ENCODE measurements at places on chromosomes 12 and 14. TPM values are rescaled to one million over a fixed set of nuclear protein-coding genes. Genes with fewer than 3 reads are reported as not detected.

Gene TESPA1
- 84.6 TPM for total RNA-seq

Gene SLC17A8
- total RNA-seq: not detected

Gene SYNE2
- 198 TPM for total RNA-seq

Gene KRT73
- total RNA-seq: 0.45 TPM

Gene KLRC3
- total RNA-seq: 2.1 TPM

Gene WDR89
- total RNA-seq: 21.8 TPM

Gene RABGGTA
- total RNA-seq: 47.7 TPM

Gene POMT2
- 15.0 TPM for total RNA-seq

Gene TAS2R42
- not detected for total RNA-seq

Gene MANSC1
- total RNA-seq: 0.13 TPM

Gene ZCCHC8
- 45.3 TPM for total RNA-seq

Gene IAPP
- not detected for total RNA-seq

Gene TAS2R19
- total RNA-seq: 1.9 TPM

Gene KRT85
- not detected for total RNA-seq

Gene CCDC198
- total RNA-seq: not detected

Gene RTL1
- total RNA-seq: not detected

Gene LRRK2
- not detected for total RNA-seq

Gene RGS6
- total RNA-seq: 0.16 TPM

Gene CAPS2
- total RNA-seq: 3.1 TPM

Gene PAX9
- total RNA-seq: not detected

Gene ITGB7
- total RNA-seq: 500 TPM

Gene TEX52
- 0.29 TPM for total RNA-seq

Gene DTX1
- total RNA-seq: not detected

Gene GALNT8
- total RNA-seq: 0.84 TPM

Gene RPGRIP1
- total RNA-seq: not detected

Gene RIMBP2
- total RNA-seq: not detected

Gene NID2
- total RNA-seq: 0.18 TPM

Gene ARL6IP4
- 204 TPM for total RNA-seq

Gene MYH6
- not detected for total RNA-seq

Gene ADSS1
- 1.8 TPM for total RNA-seq

Gene REP15
- total RNA-seq: 0.42 TPM

Gene OR6J1
- not detected for total RNA-seq

Data from activated CD8-positive, alpha-beta T cell treated with anti-CD3 and anti-CD28 coated beads, Interleukin-2, amount 10 ng/mL, durations not matched to agents 7 days and 5 days (primary cell).